ENCODE measurements at places on chromosomes 3 and 15. TPM values are rescaled to one million over a fixed set of nuclear protein-coding genes. Genes with fewer than 3 reads are reported as not detected.

TJP1 gene
- 86.5 TPM for total RNA-seq

KIF23 gene
- total RNA-seq = 7.3 TPM

RSL24D1 gene
- total RNA-seq = 174 TPM

STIMATE gene
- total RNA-seq = 7.9 TPM

LSAMP gene
- total RNA-seq = 0.26 TPM

SPINT1 gene
- total RNA-seq = 145 TPM

RTP3 gene
- total RNA-seq = not detected

GASK1A gene
- 1.1 TPM for total RNA-seq

DNA sequence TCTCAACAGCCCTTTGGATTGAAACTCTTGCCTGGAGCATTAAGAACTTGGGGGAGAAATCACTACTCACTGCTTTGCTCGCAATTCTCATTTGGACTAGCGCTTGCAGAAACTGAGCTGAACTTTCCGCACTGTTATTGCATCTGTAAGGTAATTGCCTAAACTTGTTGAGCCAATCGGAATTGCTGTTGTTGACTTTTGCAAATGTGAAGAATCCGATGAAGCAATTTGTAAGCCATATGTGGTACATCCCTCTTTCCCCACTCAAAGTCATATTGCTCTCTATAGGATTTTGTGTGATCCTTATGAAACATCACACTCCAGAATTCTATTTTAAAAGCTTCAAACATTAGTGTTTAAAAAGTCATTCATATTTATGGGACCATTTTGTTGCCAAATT is 191.7 kb upstream of the GBE1 start:
- no peak for DNase-seq

DNA sequence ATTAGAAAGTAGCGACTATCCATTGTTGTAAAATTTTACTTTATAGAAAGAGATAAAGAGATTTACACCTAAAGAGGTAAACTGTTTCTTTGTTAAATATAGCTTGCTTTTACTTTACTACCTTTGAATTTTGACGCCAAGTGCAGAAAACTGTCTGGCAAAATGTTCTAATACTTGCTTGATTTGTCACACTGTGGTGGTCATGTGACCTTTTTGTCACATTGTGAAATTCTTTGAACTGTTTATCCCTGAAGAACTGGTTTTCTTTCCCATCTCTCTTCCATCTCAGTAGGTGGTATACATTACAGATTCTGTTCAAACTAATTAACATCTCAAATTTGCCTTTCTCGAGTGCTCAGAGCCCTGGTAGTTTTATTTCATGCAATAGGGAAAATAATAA is 327.4 kb downstream of the NAALADL2 start:
- peak; percentile 35 for DNase-seq

GRCh38 chr3:182092662-182093262 is 381.0 kb downstream of the SOX2 start:
- no peak for DNase-seq

DNA sequence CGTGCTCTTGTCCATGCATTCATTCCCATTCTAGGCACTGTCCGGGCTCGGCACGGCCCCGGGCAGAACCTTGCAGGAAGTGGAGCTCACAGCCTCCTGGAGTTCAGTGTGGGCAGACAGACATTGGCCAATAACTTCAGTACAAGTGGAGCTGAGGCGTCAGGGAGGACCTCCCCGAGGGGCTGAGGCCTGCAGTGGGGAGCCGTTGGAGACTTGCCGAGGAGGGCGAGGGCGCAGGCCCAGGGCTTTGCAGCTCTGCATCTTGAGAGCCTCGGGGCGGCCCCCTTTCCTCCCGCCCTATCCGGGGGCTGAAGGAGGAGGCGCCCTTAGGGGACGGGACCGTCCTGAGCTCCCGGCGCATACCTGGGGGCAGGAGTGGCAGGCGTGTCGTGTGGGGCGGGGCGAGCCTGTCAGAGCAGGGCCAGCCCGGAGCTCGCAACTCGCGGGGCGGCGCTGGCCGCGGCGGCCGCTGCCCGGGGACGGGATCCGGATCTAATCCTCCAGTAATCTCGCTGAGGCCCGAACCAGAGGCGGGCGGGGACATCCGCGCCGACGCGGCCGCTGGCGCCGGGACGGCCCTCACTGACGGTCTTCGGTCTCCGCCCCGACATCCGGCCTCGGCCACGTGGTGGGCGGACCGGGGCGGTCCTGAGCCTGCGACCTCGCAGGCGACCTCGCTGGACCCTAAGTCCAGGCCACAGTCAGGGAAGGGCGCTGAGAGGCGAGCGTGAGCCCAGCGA is at the start of gene ACY1:
ACY1 (plus strand) TSS at position 698 of the 740 bp plus-strand sequence. CDS start 530 bp downstream, outside the sequence.
- DNase-seq = peak; percentile 83

- DNase-seq = no peak
Observed at GRCh38 chr15:79406210-79406609, 25.9 kb upstream of the MINAR1 start.

- DNase-seq = no peak
Observed at GRCh38 chr15:40429068-40429710, 11.6 kb upstream of the BAHD1 start.

DNA sequence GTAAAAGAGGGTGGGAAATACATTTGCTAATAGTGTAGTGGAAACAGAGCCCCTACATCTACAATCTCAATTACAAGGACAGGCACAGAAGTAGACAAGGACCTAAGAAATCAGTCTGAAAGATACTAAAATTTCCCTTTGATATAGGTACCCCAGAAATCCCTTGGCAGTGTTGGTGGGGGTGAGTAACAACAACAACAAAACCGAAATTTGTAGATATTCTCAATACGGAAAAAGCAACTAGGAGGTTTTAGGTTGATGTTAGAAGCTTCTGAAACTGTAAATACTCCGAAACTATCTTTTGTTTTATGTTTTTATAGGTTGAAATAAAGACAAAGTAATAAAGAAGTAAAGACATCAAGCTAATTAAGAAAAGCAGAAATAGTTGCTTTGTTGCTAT is 323.1 kb upstream of the CBLB start:
- no peak for DNase-seq

DNA sequence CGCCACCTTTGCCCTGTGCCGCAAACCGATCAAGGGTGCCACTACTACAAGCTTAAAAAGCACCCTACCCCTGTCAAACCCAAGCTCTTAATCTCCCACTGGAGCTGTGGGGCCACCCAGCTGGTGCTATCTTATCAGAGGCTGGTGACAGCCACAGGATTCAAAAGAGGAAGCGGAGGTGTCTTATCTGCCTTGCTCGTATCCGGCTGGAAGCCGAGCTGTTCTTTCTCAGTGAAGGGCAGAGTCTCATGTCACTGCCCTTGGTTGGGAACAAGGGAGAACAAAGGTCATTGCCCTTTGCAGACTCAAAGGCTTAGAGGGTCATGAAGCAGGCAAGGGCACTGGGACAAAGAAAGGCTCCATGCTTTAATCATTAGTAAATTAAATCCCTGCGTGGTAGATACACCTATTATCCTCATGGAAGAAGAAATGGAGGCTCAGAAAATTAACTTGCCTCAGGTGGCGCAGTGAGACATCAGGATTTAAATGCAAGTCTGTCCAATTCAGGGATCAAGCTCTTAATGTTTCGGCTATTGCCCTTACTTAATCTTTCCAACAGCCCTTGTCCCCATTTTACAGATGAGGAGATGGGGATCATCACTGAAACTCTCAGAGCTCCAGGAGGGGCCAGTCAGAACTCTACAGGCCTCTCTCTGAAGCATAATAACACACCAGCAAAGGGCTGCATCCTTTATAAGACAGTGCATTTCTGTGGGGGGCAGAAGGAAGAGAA is 360.0 kb upstream of the PROK2 start:
- DNase-seq = no peak

GRCh38 chr15:73866881-73867410 is 6.4 kb upstream of the TBC1D21 start:
- no peak for DNase-seq

DNA sequence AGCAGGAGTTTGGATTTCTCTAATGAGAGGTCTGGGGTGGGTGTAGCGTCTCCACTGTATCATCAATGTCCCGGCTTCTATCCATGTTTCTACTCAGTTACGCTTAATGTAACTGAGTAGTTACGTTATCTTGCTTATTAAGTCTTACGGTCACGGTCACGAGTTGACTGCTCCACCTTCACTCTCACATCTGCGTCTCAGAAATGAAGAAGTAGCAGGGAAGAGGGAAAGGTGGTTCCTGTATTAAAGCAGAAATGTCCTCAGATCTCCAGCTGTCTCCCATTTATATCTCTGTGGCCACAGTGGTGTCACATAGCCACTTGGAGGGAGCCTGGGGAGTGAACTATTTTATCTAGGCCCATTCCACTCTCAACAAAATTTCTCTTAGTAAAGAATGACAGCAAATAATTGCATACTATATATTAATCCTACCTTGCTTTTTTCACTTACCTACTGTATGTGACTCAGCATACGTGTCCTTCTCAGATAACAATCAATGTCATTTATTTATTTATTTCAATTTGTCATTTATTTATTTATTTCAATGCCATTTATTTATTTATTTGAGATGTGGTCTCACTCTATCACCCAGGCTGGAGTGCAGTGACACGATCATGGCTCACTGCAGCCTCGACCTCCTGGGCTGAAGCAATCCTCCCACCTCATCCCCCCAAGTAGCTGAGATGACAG is 39.7 kb upstream of the RNU6-1 start:
- no peak for DNase-seq

DNA sequence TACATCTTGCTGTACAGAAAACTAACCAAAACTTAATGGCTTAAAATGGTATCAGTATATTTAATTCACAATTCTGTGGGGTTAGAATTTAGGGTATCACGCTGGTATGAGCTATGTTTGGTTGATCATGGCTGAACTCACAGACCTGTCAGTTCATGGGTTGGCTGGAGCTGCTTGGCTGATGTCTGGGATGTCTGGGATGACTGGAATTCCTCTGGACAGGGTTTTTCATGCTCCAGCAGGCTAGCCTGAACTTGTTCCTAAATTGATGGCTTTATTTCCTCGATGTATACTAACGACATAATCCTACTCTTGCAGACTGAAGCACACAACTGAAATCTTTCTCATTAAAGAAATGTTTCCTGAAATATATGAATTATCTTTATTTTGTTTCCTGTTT is 338.9 kb upstream of the GBE1 start:
- DNase-seq = peak; percentile 95

- no peak for DNase-seq
Observed at GRCh38 chr3:123285479-123285878, 83.7 kb downstream of the SEC22A start.

- no peak for DNase-seq
Observed at GRCh38 chr3:175911937-175912336, 1052.8 kb downstream of the NAALADL2 start.

DNA sequence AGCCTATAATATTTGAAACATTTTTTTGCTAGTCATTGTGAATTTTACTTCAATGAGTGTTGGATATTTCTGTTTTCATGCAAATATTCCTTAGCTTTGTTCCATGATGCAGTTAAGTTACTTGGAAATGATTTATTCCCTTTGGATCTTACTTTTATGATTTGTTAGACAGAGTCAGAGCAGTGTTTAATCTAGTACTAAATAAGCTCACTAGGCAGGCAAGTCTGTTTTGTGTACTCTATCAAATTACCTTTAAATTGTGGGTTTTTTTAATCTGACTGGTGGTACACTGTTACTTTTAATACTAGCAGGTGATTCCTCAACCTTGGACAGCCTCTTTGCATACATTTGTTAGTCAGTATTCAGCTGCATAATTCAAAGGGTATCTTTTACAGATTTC is 173.3 kb upstream of the MBNL1 start:
- no peak for DNase-seq

Measured in bronchial epithelial cell (primary cell).